ENCODE measurements at places on chromosomes 1 and 21.

GRCh38 chr21:28734522-28735175 is 258.0 kb downstream of the LTN1 start:
- DNase-seq = no peak

DNA sequence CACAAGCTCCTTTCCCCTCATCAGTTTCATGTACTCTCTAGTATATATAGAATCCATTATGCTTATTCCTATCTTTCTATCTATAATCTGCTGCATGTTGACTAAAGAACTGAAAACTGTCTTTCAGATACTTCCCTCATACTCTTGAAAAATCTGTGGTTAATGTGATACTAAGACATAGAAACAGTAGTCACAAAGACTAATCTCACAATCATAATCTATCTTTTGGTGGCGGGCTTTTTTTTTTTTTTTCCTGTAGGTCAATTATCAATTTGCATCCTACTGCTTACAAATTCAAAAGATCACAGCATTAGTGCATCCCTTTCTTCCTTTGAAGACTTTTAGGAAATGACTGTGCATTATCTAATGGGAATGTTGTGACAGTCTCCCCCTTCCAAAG is 4.7 kb downstream of the UBR4 start:
- DNase-seq = no peak

GRCh38 chr1:114201486-114201885 is 47.8 kb upstream of the SYT6 start:
- DNase-seq = no peak

DNA sequence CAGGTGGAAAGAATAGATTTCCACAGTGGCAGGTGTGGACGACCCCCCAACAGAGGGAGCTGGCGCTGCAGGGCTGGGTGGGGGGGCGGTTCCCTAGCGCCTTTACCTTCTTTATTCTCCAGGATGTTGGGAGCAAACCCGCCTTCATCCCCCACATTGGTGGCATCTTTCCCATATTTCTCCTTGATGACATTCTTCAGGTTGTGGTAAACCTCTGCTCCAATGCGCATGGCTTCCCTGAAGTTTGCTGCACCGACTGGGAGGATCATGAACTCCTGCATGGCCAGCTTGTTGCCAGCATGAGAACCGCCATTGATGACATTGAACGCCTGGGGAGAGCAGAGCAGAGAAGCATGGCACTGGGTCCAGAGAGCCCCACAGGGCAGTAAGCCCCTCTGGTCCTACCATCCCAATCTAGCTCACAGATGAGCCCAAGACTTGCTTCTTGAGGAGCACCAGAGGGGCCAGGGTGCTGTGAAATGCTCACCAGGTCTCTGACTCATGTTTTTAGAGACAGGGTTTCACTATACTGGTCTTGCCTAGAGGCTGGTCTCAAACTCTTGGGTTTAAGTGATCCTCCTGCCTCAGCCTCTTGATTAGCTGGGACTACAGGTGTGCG is 12.2 kb downstream of the ENO1 start:
- no peak for DNase-seq

DNA sequence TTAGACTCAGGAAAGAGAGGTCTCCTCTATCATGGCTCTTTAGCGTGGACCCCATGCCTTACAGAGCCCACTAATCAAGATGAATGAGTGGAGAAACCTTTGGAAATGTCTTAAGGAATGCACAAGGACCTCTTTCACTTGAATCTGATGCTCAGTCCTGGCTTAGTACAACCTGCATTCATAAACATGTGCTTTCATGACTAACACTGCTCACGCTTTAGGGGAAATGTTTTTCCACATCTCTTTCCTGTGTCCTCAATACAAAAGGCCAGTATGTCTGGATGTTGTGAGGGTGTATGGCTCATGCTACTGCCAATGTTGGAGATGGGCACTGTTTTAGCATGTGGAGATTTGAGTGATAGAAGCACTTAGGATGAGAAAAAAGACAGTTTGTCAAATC is 14.2 kb upstream of the GNG12 start:
- no peak for DNase-seq

Data from HS-27A (cell line).